Stimulated activated CD4-positive, alpha-beta T cell treated with anti-CD3 and anti-CD28 coated beads, TNF-alpha, amount 100 ng/mL, for 24 hours (primary cell): ENCODE measurements at places on chromosomes 2 and 18.

DNA sequence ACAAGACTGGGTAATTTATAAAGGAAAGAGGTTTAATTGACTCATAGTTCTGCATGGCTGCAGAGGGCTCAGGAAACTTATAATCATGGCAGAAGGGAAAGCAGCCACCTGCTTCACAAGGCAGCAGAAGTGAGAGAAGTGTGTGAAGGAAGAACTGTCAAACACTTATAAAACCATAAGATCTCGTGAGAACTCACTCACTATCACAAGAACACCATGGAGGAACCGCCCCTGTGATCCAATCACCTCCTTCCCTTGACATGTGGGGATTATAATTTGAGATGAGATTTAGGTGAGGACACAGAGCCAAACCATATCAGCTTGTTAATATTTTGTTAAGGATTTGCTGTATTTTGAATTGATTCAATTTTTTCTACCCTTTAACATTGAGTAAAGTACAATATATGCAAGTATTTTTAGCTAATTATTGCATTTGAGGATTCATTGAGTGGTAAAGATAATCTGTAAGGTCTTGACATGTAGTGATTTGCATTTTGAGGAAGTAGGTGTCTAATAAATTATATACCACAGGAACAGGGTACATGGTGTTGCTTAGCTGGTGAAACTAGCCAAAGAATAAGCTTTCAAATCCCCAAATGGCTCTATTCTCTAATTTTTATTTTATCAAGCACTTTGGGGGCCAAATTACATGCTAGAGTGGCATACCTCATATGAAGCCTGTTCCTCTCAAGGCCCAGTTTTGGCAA is 3.9 kb upstream of the C2orf69 start:
- no peak for DNase-seq

DNA sequence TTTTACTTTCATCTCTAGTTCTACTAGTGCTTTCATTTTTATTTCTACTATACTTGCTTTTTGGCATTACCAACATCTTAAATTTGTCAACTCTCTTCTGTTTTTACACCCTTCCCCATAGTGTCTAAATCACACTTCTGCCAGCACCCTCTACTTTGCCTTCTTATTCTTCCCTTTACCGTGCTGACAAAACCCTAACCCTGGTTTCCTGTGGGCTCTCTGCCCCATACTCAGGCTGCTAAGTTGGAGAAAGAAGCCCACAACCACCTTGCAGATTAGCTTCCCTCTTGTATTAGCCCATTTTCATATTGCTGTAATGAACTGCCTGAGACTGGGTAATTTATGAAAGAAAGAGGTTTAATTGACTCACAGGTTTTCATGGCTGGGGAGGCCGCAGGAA is 24.8 kb downstream of the GIGYF2 start:
- DNase-seq = no peak

DNA sequence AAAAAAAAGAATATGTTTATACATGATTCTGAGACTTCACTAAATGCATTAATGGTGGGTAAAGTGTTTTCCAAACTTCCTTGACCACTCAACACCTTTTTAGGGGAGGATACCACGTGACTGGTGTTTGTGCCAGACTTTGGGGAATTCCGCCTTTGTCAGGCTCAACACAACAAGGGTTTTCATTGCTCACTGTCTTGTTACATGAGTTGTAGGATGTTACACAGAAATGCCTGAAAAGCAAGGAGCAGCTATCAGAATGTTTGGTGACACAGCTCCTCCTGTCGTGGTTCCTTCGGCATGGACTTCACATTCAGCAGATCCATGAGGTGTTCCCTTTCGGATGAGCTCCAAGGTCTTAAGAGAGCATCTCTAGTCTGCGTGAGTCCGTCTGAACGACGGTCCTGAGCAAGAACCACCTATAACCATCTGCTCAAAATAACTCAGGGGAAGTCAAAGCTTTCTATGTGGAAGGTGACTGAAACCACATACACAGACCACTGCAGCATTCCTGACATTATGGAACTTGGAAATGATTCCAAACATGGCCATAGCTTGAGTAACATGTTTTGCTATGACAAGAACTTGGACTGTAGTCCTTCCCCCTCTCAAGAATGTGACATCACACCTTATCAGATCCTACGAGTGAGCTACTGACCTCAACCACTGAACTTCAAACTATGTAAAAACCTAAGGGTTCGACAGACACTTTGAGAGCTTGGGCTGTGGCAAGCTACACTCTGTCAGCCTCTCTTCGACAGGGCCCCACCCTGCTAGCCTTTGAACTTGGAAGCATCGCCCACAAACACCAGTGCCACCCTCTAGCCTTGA is 57.5 kb downstream of the MCFD2 start:
- no peak for DNase-seq

DNA sequence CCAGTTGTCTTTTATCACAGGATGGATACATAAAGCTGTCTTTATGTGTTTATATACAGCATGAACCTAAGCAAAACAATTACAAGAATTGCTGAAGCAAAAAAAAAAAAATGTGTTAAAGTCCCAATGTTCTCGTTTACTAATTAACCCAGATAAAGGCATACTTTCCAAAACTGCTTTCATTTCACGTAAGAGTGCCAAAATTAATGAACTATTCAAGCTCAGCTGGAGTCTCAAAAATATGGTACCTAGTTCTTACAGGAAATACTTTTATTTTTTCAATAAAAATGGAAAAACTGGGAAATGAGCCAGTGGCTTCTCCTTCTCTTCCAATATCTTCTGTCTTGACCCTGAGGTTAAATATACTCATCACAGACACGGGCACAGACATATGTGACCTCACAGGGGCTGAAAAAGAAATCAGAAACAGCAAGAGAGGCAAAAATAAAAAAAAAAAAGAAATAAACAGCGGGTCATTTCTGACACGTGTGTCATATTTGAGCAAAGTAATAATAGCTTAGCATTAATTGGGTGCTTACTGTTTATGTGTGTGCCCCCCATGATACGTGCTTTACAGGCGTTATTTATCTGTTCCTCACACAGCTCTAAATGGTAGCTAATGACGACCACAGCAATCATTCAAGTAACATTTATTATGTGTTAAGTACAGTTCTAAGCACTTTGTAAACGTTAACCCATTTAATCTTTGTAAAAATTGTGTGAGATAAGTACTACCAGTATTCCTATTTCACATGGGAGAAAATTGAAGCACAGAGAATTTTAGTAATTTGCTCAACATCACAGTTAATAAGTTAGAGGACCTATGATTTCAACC is 158.0 kb upstream of the MMADHC start:
- DNase-seq = no peak

GRCh38 chr2:10004401-10004800 is 38.9 kb upstream of the KLF11 start:
- no peak for DNase-seq

DNA sequence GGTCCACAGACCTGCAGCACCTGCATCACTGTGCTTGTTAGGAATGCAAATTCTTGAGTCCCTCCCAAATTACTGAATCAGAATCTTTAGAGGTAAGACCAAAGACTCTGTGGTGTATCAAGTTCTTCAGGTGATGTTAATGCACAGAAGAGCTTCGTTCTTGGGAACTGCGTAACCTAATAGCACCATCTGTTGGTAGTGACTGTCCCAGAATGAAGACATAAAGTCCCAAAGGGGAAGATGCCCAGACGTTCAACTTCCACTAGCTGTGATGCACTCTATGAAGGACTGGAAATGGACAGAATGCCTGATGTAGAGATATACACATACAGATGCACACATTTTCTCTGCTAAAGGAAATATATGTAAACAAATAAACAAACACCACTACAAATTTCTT is 576.0 kb downstream of the LRP1B start:
- DNase-seq = no peak

GRCh38 chr18:69031571-69031970 is 233.7 kb downstream of the CCDC102B start:
- DNase-seq = no peak

GRCh38 chr2:155223781-155224406 is 525.4 kb downstream of the KCNJ3 start:
- no peak for DNase-seq

- no peak for DNase-seq
These were observed 67.7 kb downstream of the PDCL3 start for GRCh38 chr2:100630473-100630977.

- DNase-seq = no peak
These were observed 1.4 kb downstream of the MARCHF7 start for GRCh38 chr2:159713631-159714246.

- no peak for DNase-seq
These were observed 1.2 kb downstream of the CFLAR start for GRCh38 chr2:201116959-201117734.

DNA sequence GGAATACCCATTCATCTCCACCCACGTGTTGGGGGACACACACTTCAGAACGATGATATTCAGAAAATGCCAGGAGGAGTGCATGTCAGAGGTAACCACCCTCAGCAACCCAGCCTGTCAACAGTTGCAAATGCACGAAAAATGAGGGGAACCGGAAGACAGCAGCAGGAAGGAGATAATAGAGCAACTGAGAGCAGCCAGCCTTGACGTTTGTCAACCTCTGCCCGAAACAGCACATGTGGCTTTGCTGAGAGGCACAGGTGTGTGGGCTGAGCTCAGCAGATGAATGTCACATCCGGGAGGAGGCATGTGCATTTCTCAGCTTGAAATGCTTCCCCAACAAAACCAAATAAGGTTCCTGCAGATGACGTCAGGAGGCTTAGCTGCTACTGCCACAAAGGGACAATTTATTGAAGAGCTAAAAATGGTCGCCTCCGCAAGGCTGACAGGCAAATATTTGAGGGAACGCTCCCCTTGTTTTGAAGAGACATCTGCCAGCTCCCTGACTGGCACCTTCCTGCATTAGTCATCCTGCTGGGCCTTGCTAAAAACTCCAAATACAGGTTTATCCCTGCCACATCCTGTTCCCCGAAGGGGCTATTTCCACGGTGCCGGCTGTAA is 419.0 kb downstream of the NBAS start:
- peak; percentile 70 for DNase-seq

- DNase-seq = no peak
These were observed 234.8 kb downstream of the ALPK2 start for GRCh38 chr18:58394046-58394445.

DNA sequence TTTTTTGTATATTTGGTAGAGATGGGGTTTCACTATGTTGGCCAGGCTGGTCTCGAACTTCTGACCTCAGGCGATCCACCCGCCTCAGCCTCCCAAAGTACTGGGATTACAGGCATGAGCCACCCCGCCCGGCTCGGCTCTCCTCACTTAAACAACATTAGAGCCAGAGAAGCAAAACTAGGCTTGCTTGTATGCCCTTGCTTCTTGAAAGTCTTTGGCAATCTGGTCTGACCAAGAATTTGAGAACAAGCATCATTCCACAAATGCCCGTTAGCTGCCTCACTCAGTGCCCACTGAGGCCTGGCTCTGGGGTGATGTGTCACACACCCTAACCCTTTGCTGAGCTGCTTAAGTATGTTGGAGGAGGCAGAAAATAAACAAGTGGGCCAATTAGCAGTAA is 33.5 kb downstream of the SOWAHC start:
- no peak for DNase-seq

- DNase-seq = no peak
These were observed 291.8 kb upstream of the HS6ST1 start for GRCh38 chr2:128610496-128610895.

GRCh38 chr2:105881286-105882136 is 136.8 kb downstream of the NCK2 start:
- DNase-seq = no peak

DNA sequence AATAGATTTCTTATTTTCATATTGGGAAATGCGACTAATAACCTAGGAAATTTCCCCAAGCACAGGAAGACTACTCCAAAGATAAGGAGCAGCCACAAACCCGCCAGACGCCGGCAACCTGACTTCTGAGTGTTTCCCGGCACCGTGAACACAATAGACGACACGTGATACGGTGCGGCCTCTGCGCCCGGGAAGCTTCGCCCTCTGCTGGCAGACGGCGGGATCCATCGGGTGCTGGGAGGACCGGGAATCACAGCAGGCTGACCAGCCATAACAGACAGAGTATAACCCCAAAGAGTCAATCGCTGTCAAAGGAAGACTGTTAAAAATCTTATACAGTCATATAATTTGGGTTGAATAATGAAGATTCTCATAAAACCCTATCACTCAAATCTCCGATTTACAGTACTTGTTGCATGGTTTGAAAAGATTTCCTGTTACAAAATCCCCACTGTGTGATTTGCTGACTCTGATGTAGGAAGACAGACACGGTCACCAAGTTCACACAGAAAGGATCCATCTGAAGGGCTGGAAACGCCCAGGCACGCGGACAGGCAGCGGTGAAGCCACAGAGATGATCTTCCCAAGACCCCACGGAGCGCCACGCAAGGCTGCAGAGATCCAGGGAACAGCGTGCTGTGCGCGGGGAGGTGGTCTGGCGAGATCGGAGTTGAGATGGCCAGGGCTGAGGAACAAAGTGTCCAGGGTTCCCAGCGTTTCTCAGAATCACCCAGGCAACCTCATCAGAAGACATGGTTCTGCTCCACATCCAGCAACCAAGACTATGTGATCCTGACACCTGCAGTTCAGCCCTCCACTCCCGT is 73.8 kb downstream of the EIPR1 start:
- peak; percentile 61 for DNase-seq

GRCh38 chr2:62627667-62628066 is 77.8 kb upstream of the EHBP1 start:
- no peak for DNase-seq

DNA sequence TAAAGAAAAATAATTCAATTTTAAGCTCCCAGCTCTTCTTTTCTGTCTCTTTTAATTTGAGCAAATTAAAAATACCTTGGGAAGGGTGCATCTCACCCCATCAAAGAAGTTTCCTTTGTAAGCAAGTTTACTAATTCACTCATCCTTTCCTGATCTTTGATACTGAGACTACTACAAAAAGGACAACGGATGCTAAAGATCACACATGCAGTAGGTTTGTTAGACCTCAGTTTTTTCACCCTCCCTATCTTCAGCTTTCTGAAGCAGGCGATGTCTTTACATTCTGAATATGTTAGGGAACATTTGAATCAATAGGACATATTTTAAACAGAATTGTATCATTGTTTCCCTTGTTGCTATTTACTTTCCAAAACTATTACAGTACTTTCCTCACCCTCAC is 6.0 kb upstream of the HNRNPLL start:
- DNase-seq = no peak

- no peak for DNase-seq
These were observed 95.3 kb downstream of the EVA1A start for GRCh38 chr2:75465317-75465984.

GRCh38 chr2:77642339-77642738 is 120.2 kb upstream of the LRRTM4 start:
- no peak for DNase-seq

DNA sequence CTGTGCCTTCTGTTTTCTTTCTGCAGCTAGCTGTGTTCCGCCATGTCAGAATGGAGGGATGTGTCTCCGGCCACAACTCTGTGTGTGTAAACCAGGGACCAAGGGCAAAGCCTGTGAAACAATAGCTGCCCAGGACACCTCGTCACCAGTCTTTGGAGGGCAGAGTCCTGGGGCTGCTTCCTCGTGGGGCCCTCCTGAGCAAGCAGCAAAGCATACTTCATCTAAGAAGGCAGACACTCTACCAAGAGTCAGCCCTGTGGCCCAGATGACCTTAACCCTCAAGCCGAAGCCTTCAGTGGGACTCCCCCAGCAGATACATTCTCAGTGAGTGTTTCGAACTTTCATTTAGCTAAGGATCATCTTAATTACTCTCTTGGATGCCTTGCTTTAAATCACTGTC is 74.1 kb downstream of the LTBP1 start:
- DNase-seq = no peak

- DNase-seq = no peak
These were observed 377.0 kb downstream of the DCC start for GRCh38 chr18:52716973-52717372.

GRCh38 chr2:226802573-226802972 is 3.0 kb upstream of the IRS1 start:
- no peak for DNase-seq

GRCh38 chr18:12703096-12703567 is 290 bp downstream of the PSMG2 start:
- DNase-seq = no peak

GRCh38 chr18:29841631-29842030 is 1200.9 kb downstream of the DSC3 start:
- no peak for DNase-seq
